Fibroblast of villous mesenchyme (primary cell): ENCODE measurements at places on chromosomes 12 and 14. TPM values are rescaled to one million over a fixed set of nuclear protein-coding genes. Genes with fewer than 3 reads are reported as not detected.

Gene FOXN4
- not detected in 2 replicates for total RNA-seq

Gene PLXNC1
- total RNA-seq = 0.86 and 0.97 TPM in 2 replicates

Gene SCN8A
- 23.5 and 33.7 TPM in 2 replicates for total RNA-seq

Gene GPR84
- total RNA-seq = not detected in 2 replicates

Gene KLHL33
- total RNA-seq = under 0.01 and 0.43 TPM in 2 replicates
